GM13977 (cell line): ENCODE measurements at places on chromosomes 7 and 10.

DNA sequence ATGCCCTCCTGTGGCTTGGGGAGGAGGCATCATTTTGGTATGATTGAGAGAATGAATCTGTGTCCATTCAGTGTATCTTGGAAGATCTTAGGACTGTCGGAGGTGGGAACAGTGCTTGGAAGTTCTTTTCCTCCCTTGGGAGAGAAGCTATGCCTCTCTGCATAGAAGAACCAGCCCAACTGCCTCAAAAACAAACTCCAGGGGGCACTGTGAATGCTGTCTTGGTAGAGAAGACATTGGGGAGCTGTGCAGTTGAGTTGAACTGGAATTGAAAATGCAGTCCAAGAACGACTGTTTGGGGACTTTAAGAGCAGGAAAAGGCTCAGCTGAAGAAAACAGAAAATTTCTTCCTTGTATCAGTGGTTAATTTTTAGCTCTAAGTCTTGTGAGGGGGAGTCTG, 4.9 kb upstream of the GJD4 start:
- no peak for DNase-seq

DNA sequence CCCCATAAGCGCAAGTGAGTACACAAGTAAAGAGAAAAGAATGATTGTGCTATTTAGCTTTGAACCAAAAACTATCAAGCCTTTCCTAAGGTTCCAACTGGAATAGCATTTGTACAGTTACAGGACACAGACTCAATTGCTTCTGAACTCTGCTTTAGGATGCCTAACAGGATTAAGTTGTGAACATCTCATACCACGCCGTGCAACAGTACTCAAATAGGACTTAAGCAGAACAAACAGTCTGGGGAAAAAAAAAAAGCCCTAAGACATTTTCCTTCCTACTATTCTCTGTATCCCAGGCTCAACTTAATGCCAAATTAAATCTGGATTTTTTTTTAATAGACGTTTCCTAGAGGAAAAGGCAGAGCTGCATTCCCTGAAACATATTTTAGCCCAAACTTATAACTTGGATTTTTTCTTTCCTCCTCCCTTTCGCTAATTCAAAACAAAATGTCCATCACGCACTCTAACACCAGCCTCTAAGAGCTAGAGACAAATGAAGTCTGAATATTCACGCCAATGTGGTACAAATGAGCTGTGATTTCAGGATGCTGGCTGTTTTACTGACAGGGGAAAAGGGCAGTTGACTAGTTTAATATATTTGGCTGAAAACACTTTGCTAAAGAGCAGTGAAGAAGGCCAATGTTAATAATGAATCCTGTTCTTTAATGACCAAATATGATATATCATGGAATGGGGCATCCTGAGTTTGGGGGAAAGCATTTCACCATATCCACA, 68.6 kb downstream of the CALD1 start:
- no peak for DNase-seq

- no peak for DNase-seq
These were observed 44.6 kb downstream of the MTERF1 start for GRCh38 chr7:91835826-91836368.

DNA sequence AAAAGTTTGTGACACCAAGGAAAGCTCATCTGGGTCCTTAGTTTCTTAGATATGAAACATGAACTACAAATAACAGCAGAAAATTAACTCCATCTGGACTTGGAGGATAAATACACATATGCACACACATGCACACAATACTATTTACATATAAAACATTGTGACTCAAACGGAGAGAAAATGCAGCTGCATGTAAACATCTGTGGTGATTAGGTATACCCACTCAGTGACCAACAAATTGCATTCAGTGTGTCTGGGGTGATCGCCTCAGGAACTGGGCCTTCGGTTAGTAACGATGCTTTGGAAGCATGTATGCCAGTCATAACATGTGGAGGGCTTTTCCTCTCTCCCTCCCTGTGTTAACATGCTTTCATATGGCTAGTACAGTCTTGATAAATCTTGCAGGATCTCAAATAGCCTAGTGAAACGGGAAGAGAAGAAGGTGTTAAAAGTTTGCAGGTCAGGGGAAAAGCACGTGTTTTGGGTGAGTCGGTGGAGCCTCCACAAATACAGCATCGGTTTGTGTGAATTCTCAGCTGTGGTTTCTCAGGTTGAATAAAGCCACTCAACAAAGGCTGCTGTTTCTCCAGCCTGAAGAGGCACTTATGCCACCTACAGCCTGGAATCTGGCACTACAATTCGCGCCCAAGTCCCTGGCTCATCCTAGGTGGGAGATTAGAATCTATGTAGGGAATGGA, 8.7 kb upstream of the GLRX3 start:
- peak; percentile 90 for DNase-seq

DNA sequence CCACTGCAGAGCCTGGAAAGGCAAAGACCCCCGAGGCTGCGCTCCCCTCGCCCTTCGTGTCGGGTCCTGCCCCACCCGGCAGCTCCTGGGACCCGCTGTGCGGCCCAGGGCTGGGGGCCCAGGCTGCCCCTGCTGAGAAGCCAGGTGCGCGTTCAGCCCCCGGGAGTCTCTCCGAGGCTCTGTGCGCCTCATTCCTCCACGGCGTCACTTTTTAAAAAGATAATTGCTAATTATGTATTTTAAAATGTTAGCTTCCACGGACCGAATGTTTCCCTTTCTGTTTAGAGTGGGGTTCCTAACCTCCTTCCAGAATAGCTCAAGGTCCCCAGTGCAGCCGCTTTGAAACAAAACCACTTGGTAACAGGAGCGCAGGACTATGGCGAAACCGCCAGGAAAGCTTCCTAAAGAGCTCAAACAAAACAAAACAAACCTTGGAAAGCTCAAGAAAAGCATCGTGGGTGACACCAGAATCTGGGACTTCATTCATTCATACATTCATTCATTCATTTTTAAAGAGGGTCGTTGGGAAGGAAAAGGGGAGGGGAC, 45.6 kb downstream of the PDIA4 start:
- DNase-seq = no peak

DNA sequence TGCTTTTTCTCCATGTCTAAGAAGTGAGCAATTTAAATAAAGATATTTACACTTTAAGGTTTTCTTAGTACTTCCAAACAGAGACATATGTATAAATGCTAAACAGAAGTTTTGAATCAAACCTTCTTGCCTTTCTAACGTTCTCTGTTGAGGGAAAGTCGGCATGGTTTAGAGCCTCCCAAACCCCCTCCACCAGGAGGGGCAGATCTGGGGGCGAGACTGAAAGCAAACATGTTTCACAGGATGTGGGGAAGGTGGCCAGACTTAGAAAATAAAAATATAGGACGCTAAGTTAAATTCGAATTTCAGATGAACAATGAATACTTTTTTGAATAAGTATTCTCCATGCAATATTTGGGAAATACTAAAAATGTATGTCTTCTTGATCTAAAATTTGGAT, 208.3 kb upstream of the SHH start:
- no peak for DNase-seq

GRCh38 chr7:46583656-46584055, 662.6 kb upstream of the IGFBP3 start:
- no peak for DNase-seq

- DNase-seq = no peak
These were observed 105.1 kb upstream of the ANK3 start for GRCh38 chr10:60494774-60495173.

- DNase-seq = peak; percentile 13
These were observed at the start of gene GRM3 for GRCh38 chr7:86643561-86644281. Gene GRM3 (plus strand): TSS chr7:86643909. CDS start chr7:86765146, 121,237 bp downstream.

GRCh38 chr10:11036424-11037011, 18.8 kb downstream of the CELF2 start:
- no peak for DNase-seq

DNA sequence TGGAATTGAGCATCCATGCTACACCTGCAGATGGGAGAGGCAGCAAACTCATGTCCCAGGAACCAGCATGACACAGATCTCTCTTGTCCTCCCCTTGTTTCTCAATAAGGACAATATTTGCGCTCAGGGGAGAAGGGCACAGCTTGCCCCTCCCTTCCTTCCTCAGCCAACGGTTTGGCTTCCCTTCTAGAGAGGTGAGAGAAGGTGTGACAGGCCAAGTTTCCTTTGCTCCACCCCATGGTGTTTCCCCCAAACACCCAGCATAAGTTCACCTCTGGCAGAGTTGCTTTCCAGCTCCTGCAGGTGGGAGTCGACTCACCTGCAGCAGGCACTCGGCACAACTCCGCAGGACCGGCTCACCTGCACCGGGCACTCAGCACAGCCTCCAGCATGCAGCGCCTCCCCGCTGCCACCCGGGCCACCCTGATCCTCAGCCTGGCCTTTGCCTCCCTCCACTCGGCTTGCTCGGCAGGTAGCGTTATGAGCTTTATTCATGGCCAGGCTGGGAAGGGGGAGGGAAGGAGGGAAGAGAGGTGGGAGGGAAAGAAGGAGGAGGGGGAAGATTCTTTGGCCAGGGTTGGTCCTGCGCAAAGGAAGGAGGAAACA, at the start of the genes ATP6V0A4 and TMEM213:
Gene ATP6V0A4, minus strand, starts transcription at position 482 of the 606 bp plus-strand sequence. CDS start 26,949 bp downstream, outside the sequence.
Gene TMEM213, plus strand, starts transcription at position 280 of the 606 bp plus-strand sequence. Its CDS starts 111 bp downstream, at position 391.
- no peak for DNase-seq

GRCh38 chr7:149799397-149800168, 26.2 kb upstream of the ZNF467 start:
- DNase-seq = peak; percentile 83

DNA sequence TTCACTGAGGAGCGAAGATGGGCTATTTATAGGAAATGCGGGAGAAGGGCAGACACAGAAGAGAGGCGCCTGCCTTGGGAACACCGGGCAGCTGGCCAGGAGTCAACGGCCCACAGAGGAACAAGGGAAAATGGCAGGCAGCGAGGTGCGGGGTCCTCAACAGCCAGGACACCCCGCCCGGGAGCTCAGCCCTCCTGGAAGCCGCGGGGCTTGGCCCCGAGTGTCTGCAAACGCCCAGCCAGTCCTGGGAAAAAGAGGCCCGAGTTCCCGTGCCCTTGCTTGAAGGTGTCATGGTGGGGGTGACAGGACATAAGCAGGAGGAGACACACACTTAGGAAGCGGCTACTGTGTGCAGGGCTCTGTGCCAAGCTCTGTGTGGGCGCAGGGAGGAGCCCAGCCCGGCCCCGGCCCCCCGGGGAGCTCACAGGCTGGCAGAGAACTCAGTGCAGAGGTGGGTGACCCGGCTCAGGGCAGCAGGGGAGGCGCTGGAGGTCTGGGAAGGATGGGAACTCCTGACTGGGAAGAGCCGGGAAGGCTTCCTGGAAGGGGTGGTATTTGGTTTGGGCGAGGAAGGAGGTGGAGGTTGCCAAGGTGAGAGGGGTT, 79.9 kb downstream of the ELFN1 start:
- DNase-seq = no peak

GRCh38 chr10:96360766-96361165, 2.0 kb upstream of the OPALIN start:
- no peak for DNase-seq

DNA sequence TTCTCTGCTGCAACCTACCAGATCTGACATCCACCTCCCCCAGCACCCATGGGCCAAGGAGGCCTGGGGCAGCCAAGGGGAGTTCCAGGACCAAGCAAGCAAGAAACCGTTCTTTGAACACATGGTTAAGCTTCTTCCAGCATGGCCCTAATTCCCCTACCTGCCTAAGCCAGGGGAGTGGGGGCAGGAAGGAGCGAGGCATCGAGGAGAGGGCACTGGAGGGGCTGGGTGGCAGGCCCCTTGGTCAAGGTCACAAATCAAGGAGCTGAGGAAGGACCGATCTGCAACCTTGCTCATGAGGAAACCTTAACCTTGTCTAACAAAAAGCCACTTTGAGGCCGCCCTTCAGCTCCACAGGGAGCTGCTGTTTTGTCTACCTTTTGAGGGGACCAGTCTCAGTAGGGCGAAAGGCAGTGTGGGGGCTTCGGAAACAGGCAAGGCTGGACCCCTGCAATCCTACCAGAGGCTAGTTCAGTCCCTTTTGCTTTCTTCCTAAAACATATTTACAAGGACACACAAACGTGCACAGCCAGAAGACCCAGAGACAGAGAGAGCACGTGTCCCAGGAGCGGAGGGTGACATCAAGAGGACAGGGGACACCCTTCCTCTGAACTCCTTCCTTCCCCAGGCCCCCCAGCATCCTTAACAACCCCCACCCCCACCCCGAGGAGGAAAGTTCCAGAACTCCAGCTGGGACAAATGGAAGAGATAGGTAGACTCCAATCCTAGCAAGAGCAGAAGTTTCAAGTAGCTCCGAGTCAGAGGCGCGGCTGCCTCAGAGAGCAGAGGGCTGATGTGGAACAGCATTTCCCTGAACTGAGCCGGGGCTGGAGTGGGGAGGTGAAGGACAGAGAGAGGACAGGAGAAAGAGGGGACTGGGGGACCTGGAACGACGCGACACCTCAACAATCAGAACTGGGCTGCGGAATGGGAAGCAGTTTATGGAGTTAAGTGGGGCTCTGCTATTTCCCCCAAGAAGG, 28.2 kb downstream of the SPOCK2 start:
- DNase-seq = no peak

DNA sequence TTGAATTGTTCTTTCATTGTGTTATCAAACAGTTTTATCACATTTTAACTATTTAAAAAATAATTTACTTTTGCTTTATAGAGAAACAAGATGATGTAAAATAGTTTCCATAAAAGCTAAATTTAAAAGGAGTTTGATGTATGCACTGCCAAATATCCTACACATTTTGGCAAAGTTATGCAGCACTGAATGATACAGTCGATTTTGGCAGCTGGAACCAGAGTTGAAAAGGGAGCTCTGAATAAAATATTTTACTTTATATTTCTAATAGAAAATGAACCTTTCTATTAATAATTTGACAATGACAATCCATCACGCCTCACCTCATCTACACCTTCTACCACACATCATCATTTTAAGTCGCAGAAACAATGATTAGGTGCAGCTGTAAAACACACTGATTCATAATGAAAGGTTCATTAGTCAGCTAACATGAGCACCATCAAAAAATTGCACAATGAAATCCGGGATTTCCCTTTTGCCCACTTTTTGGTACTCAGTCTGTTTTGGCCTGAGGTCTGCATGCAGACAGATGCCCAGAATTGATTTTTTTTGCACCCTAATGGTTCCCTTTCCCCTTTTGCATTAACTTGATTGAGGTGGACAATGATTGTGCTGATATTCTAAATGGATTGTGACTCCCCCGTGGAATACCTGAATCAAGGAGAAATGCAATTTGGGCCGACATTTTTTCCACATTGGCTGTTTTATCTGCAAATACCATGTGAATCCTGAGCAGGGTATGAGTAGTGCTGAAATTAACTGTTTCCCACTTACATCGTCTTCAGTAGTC, 105.8 kb downstream of the THSD7A start:
- no peak for DNase-seq

GRCh38 chr10:112871021-112871420, 79.0 kb upstream of the TCF7L2 start:
- no peak for DNase-seq

DNA sequence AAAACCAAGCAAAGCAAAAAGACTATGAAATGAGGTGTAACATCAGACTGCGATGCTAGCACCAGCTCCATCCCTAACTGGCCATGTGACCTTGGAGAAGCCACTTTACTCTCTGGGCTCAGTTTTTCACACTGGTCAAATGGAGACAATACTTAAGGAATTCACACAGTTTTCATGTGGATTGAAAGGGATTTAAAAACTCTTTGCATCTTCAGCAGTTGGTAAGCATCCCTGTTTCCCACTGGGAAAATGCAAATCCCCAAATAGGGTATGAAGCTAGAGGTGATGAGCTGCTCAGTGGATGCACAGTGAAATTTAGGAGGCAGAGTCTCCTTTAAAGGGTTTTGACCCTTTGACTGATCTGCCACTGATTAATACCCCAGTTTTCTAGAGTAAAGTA, 240.7 kb downstream of the SORCS3 start:
- DNase-seq = no peak

- DNase-seq = no peak
These were observed 36.3 kb downstream of the PFKP start for GRCh38 chr10:3103646-3104045.
